Right atrium auricular region (tissue), 2 donors: ENCODE measurements at places on chromosomes 6 and 20. TPM values are rescaled to one million over a fixed set of nuclear protein-coding genes. Genes with fewer than 3 reads are reported as not detected.

- H3K27ac ChIP-seq: no peak overlapping the region
- peaks cover 80% of the 10 kb centered on the region for H3K36me3 ChIP-seq
- no peak for DNase-seq
- H3K4me3 ChIP-seq: no peak overlapping the region
Observed at GRCh38 chr20:1164871-1165270, 19.9 kb downstream of the TMEM74B start.

GRCh38 chr6:37684801-37685200 is 12.9 kb downstream of the MDGA1 start:
- no peak overlapping the region for H3K4me3 ChIP-seq
- no peak overlapping the region for H3K27ac ChIP-seq
- H3K4me1 ChIP-seq: no peaks in the 10 kb centered on the region
- H3K27me3 ChIP-seq: no peaks in the 10 kb centered on the region
- H3K36me3 ChIP-seq: no peaks in the 10 kb centered on the region

The NRN1 gene
- 6.6 TPM for total RNA-seq

The PCSK2 gene
- 1.6 TPM for total RNA-seq

The MAFB gene
- 31.7 TPM for total RNA-seq

DNA sequence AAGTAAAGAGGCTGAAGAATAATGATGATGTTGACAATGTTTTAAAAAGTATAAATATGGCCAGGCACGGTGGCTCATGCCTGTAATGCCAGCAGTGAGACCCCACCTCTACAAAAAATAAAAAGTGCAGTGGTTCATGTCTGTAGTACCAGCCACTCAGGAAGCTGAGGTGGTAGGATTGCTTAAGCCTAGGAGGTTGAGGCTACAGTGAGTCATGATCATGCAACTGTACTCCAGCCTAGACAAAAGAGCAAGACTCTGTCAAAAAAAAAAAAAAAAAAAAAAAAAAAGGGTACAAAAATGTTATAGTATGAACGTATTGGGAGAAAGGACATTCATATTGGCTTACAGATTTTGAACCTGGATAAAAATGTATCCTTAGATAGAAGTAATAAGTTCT is 543.1 kb upstream of the IRAK1BP1 start:
- H3K27me3 ChIP-seq: no peaks in the 10 kb centered on the region
- H3K4me3 ChIP-seq: no peak overlapping the region
- no peak for DNase-seq
- no peak overlapping the region for H3K27ac ChIP-seq
- H3K4me1 ChIP-seq: no peaks in the 10 kb centered on the region

The APCDD1L gene
- total RNA-seq: 0.89 TPM

DNA sequence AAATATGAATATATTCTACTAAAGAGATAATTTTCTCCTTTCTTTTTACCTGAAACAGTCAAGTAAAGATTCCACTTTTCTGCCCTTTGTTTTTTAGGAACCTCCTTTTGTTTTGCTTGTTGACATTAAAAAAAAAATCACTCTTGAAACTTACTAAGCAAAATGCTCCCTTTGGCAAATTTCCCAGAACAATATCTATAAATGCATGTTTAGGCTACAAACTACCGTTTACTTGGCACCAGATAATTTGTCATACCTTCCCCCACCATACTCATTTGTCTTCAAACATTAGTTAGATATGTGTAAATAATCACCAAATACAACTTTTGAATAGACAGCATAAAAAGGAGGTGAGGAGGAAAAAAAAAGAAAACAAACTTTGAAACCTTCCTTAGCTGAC is 604.7 kb downstream of the RFPL4B start:
- no peak overlapping the region for H3K27ac ChIP-seq
- H3K4me1 ChIP-seq: no peaks in the 10 kb centered on the region
- no peaks in the 10 kb centered on the region for H3K36me3 ChIP-seq
- no peak for DNase-seq

DNA sequence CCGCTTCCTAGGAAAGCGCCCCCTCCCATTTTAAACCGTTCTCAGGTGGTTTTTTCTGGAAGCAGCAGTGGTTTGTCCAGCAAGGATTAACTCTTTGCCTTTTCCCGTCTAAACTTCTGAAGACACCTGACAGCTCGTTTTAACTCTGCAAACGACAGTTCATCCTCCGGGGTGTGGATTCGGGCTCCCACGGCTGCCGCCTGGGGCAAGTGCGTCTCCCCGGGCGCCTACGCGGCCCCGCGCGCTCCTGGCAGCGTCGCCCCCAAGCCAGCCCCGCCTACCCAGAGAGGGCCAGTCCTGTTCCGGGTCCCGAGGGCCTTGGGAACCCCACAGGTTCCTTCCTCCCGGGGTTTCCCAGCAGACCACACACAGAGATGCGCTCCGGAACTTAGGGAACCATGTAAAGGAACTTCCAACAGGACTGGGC is 54.4 kb downstream of the PRR18 start:
- peaks cover 12% of the 10 kb centered on the region for H3K4me1 ChIP-seq
- H3K4me3 ChIP-seq: no peak overlapping the region
- H3K27me3 ChIP-seq: no peaks in the 10 kb centered on the region
- H3K36me3 ChIP-seq: no peaks in the 10 kb centered on the region

The NRM gene
- 2.2 TPM for total RNA-seq

The SPINT4 gene
- not detected for total RNA-seq

- H3K36me3 ChIP-seq: peaks cover 5% of the 10 kb centered on the region
- no peak overlapping the region for H3K4me3 ChIP-seq
- no peak overlapping the region for H3K27ac ChIP-seq
- no peaks in the 10 kb centered on the region for H3K4me1 ChIP-seq
- no peak for DNase-seq
- no peaks in the 10 kb centered on the region for H3K27me3 ChIP-seq
Observed at GRCh38 chr6:41551086-41551700, 5.0 kb downstream of the FOXP4 start.

The EYA4 gene
- total RNA-seq: 16.2 TPM

DNA sequence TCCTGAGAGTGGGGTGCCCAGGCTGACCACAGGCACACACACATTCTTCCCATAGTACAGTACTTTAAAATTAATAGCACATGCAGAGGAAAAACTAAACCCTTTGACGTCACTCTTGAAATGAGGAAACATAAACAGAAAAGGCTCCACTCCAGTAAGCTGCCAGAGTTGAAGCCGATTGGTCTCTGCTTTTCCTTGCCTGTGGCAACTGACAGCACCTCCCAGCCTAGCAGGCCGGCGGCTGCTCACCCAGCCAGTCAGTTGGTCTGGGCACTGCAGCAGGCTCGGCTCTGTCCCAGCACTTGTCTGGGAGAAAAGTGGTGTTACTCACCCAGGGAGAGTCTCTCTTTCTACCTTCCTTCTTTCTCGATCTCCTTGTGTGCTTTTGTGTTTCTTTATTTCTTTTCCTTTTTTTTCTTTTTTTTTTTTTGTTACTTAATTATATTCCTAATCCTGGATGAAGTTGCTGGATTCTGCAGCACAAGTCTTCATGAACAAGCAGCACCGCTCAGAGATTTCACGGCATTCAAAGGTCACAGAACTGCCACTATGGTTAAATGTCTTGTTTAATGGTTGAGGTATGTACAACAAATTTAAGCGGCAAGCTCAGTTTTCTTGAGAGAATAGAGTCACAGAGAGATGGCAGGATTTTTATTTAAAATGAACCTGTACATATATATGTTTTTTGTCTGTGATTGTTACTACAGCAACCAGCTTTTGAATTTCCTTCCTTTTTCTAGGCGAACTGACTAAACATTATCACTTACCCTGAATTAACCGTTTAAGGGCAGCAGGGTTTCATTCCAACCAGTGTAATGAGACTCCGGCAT is at the start of gene PDE7B:
Gene PDE7B, plus strand, starts transcription at position 260 of the 830 bp plus-strand sequence.
- no peaks in the 10 kb centered on the region for H3K36me3 ChIP-seq
- peak; percentile 90 for DNase-seq
- H3K27me3 ChIP-seq: no peaks in the 10 kb centered on the region

The HLA-DRB1 gene
- 24.0 TPM for total RNA-seq

- H3K27ac ChIP-seq: no peak overlapping the region
- no peaks in the 10 kb centered on the region for H3K4me1 ChIP-seq
- no peak for DNase-seq
- no peaks in the 10 kb centered on the region for H3K27me3 ChIP-seq
- H3K36me3 ChIP-seq: no peaks in the 10 kb centered on the region
- H3K4me3 ChIP-seq: no peak overlapping the region
Observed at GRCh38 chr20:11718474-11719094, 199.1 kb upstream of the BTBD3 start.

GRCh38 chr20:32456869-32457478 is 98.8 kb downstream of the ASXL1 start:
- H3K36me3 ChIP-seq: peaks cover 17% of the 10 kb centered on the region
- DNase-seq: no peak
- no peak overlapping the region for H3K27ac ChIP-seq
- H3K4me3 ChIP-seq: peak overlapping the region; percentile 59
- no peaks in the 10 kb centered on the region for H3K4me1 ChIP-seq

DNA sequence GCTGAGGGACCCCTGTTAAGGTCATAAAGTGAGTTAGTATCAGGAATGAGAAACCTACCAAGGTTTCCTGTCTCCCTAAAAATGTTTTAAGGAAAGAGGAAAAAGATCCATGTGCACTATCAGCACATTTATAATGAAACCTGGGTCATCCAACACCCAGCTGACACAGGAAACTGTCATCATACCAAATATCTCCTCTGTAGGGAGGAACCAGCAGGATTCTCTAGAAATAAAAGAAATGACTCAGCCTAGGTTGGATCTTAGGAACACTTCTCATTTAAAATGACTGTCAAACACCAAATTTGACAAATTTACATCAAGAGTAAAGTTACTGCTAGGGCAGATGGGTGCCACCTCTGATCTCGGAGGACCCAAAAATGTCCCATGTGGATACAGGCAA is 21.7 kb downstream of the GFOD1 start:
- no peak overlapping the region for H3K4me3 ChIP-seq
- H3K36me3 ChIP-seq: peaks cover 3% of the 10 kb centered on the region
- H3K27ac ChIP-seq: peak overlapping the region; percentile 87

The TGM3 gene
- not detected for total RNA-seq

GRCh38 chr20:49999329-49999728 is 16.5 kb downstream of the SNAI1 start:
- no peak for DNase-seq
- H3K4me3 ChIP-seq: no peak overlapping the region
- H3K4me1 ChIP-seq: peaks cover 7% of the 10 kb centered on the region
- H3K36me3 ChIP-seq: no peaks in the 10 kb centered on the region
- no peak overlapping the region for H3K27ac ChIP-seq
- no peaks in the 10 kb centered on the region for H3K27me3 ChIP-seq

- DNase-seq: no peak
- no peaks in the 10 kb centered on the region for H3K36me3 ChIP-seq
- no peak overlapping the region for H3K27ac ChIP-seq
- no peak overlapping the region for H3K4me3 ChIP-seq
Observed at GRCh38 chr20:18835466-18836256, 22.1 kb downstream of the SCP2D1 start.

GRCh38 chr20:49568278-49569151 is 578 bp upstream of the PTGIS start:
- no peaks in the 10 kb centered on the region for H3K27me3 ChIP-seq
- H3K36me3 ChIP-seq: no peaks in the 10 kb centered on the region
- peak overlapping the region; percentile 62 for H3K4me3 ChIP-seq
- DNase-seq: no peak
- H3K4me1 ChIP-seq: no peaks in the 10 kb centered on the region
- peak overlapping the region; percentile 88 for H3K27ac ChIP-seq

DNA sequence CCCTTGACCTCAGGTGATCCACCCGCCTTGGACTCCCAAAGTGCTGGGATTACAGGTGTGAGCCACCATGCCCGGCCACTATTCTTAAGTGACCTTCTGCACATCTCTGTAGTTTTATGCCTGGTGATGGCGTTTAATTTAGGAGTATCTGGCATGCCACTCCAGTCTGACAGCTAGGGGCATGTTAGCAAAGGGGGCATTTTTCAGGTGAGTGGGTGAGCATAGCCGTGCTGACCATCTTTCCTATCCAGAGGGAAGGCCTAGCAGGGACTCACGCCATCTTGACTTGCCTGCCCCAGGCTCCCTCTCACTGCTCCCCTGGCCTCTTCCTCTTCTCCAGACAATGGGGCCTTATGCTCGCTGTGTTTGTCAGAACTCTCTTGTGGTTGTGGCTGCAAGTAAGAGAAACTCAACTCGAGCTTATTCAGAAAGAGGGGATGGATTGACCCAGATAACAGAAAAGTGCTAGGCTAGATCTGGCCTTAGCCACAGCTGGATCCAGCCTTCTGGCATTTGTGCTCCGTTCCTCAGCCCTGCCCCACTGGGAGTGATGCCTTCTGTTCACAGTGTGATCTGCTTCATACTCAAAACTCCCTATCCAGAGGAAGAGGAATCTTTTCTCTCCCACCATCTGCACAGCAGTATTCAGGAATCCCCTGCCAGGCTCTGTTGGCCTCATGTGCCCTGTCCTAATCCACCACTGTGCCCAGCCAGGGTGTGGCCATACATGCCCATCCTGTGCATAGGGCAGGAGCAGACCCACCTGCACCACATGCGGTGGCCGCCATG is 174.5 kb upstream of the AKAP12 start:
- DNase-seq: no peak
- no peaks in the 10 kb centered on the region for H3K36me3 ChIP-seq
- H3K4me1 ChIP-seq: peaks cover 42% of the 10 kb centered on the region
- H3K27me3 ChIP-seq: no peaks in the 10 kb centered on the region

GRCh38 chr20:11332381-11332780 is 585.3 kb upstream of the BTBD3 start:
- no peak overlapping the region for H3K27ac ChIP-seq
- H3K27me3 ChIP-seq: no peaks in the 10 kb centered on the region
- H3K4me3 ChIP-seq: no peak overlapping the region
- no peaks in the 10 kb centered on the region for H3K36me3 ChIP-seq
- no peak for DNase-seq

DNA sequence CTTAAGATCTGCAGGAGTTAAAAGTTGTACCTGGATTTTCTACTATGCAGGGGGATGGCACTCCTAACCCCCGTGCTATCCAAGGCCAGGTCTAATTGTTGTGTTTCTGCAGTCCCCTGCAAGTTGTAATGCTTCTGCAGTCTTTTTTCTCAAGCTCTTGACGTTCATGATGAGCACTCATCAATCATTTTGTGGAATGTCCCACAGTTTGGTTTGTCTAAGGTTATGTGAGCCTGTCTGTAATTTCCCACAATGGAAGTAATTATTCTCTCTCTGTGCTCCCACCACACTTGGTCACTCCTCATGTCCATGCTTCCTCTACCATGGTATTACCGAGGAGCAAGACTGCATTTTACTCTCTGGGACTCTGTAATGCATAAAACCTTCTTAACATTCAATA is 107.6 kb upstream of the SSTR4 start:
- no peak overlapping the region for H3K4me3 ChIP-seq
- no peak overlapping the region for H3K27ac ChIP-seq
- H3K4me1 ChIP-seq: peaks cover 3% of the 10 kb centered on the region
- H3K27me3 ChIP-seq: no peaks in the 10 kb centered on the region
- no peaks in the 10 kb centered on the region for H3K36me3 ChIP-seq
